Stimulated activated CD4-positive, alpha-beta T cell treated with anti-CD3 and anti-CD28 coated beads, Interleukin-4, amount 100 ng/mL, for 1 hour (primary cell): ENCODE measurements at places on chromosomes 13 and 19.

- DNase-seq, result no peak
Measured at GRCh38 chr13:101917833-101918661, 465.6 kb downstream of the ITGBL1 start.

GRCh38 chr13:43221611-43222010 lies 198.2 kb downstream of the DNAJC15 start:
- DNase-seq, result no peak

DNA sequence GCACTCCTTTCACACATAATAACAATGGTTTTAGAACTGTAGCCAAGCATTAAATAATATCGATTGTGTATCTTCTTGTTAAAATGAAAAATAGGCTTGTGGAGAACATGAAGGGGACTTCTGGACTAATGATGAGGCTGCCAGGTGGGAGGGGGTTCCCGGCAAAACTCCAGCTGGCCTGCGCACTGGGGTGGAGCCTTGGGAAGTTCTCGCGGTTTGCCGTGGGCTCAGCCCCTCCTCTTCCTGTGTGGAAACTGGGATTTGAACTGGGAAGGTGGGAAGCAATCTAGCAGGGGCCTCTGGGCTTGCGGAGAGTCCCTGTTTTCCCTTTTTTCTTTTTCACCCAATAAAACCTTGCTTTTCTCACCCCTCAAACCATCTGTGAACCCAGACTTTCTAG lies 113.7 kb upstream of the SLITRK1 start:
- no peak for DNase-seq

DNA sequence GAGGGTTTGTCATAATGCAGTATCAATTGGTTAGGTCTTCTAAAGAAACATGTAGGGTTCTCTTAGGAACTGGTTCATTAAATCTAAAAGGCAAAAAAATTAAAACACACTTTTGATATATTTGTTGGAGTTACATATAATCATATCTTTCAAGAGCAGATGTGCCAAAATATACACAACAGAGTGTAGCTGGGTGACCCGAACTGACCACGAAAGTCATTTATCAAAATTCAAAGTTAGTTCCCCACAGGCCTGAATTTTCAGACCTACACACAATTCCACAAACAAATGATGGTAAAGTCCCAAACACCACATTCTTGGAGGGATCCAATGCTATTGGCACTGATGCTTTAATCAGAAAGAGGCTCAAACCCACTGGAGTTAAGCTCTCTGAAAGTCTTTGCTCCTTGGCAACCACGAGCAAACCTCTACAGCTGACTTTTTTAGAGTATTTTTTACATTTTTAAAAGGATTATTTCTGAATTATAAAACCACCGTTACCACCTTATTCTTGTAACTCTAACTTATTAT lies 50.9 kb downstream of the IRS2 start:
- DNase-seq, result no peak

GRCh38 chr19:46963093-46963734 lies 56.4 kb upstream of the NPAS1 start:
- no peak for DNase-seq

GRCh38 chr13:36490055-36490454 lies 57.8 kb downstream of the CCNA1 start:
- DNase-seq, result no peak

DNA sequence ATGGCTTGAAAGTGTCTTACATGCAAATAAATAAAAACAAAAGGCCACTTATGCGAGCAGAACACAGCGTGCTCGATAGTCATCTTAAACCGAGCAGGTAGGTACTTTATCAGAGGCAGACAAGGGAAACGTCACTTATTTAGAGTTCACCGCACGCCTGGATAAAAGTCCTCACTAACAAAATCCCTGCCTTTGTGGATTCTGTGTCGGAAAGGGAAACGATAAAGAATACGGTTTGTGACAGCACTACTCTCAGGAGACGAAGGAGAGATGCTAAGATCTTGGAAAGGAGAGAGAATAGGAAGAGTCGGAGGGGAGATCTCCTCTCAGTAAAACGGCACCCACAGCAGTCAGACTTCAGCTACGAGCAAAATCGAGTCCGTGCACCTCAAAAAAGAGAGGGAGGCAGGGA lies 581 bp downstream of the RCBTB1 start:
- DNase-seq, result no peak

DNA sequence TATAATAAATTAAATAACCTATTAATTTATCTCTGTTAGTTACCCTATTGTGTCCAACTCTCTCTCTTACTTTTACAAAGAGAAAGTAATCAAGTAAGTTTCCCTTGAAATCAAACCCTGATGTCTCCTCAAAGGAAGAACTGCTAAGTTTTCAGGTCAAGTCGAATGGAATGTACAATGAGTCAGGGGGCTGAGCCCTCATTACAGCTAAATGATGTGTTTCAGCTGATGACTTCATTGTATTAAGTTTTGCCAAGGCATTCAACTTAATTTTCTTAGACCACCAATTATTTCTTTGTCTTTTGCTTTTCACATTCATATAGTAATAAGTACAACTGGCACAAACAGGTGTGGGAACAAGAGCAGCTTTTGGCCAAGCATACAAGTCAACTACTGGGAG lies 54.7 kb upstream of the DCT start:
- DNase-seq, result no peak

DNA sequence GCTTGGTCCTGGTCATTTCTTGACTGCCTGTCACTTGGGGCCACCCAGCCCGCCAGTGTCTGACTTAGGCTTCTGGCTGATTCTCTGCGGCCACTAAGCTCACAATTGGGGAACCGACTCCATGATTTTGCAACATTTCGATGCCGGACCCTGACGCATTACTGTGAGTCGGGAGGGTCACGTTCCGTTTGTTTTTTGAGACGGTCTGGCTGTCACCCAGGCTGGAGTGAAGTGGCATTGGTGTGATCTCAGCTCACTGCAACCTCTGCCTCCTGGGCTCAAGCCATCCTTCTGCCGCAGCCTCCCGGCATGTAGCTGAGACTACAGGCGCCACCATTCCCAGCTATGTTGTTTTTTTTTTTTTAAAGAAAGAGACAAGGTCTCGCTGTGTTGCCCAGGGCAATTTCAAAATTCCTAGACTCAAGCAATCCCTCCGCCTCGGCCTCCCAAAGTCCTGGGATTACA lies 3.2 kb upstream of the ADAT3 start:
- DNase-seq, result no peak

DNA sequence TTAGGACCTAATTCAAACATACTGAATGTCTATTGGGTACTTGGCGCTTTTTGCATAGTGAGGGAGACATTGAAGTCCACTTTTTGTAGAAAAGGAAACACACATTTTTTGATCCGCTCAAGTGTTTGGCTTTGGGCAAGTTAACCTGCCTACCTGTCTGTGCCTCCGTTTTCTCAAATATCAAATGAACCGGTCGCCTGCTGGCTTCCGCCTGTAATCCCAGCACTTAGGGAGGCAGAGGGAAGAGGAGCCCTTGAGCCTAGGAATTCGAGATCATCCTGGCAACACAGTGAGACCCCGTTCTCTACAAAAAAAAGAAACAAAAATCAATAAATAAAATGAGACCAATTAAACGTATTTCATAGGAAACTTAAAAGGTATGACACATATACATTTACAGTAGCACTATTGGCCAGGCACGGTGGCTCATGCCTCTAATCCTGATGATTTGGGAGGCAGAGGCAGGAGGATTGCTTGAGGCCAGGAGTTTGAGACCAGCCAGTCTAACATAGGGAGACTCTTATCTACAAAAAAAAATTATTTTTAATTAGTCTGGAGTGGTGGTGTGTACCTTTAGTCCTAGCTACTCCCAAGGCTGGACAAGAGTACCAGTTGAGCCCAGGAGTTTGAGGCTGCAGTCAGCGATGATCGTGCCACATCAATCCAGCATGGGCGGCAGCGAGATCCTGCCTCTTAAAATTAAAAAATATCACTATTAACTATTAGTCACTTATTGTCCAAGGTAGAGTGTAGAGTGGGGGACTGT lies 1.3 kb downstream of the RAD23A start:
- no peak for DNase-seq

DNA sequence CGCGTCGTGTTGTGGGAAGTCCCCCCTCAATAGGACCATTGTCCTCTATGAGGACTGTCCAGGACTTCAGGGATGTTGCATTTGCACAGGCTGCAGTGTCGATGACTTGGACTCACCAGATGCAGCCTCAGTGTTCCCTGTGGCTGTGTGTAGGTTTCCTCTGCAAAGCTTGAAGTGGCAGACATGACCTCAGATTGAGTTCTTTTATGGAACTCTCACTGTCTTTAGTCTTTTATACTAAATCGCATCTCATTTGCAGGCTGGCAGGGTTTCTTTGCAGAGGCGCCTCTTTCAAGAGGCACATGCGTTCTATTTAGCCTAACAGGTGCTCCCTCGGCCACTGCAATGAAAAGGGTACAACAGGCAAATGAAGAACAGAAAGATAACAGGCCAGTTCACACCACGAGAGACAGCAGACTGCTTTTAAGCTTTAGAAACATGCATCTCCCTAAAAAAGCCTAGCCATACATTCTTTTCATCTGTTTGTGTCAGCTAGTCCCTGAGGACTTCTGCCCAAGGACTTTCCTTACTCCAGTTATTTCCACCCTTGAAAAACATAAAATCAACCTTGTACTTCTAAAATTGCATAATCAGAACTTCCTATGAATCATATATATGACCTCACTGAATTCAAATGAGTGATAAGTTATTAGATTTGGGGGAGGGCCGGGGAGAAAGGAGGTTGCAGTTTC lies 118.4 kb downstream of the RAB20 start:
- DNase-seq, result no peak

DNA sequence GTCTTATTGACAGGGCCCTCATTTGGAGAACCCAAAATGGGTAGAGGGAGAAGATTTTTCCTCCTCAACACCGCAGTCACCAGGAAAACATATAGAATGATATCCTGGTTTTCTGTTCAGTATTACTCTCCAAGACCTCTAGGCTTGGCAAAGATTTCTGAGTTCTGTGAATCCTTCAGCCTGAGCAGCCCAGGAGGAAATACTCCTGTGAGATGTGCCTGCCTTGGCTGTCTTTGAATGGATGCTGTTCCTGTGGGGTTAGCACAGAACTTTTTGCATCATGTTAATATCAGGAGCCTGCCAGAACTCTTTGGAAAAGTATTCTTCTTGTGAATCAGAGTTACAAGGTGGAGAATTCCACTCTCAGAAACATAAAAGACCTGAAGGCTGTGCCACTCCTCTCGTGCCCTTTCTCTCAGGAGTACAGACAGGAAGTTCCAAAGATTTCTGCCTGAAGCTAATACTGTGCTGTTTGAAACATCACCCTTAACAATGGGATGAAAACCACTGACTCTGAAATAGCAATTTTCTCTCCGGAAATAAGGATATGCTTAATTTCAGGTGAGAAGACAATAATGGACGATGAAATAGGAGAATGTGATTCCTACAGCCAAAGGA lies 520.1 kb upstream of the NBEA start:
- DNase-seq, result no peak

- no peak for DNase-seq
Measured at GRCh38 chr13:44174769-44175425, 198.7 kb upstream of the SERP2 start.

DNA sequence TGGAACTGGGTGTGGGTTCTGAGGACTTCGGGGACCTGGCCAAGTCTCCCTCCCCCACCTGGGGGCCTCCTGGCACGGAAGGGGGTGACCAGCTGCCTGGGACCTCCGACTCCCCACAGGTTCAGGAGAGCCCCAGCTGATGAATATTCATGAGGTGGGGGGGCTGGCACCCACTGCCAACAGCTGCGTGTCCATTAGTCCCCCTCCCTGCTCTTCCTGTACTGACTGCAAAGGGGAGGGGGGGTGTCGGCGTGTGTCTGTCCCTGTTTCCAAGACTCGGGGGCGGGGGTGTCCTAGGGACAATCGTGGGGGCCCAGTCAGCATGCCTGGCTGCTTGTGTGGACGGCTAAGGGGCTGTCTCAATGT lies 10.6 kb upstream of the NFIX start:
- no peak for DNase-seq

DNA sequence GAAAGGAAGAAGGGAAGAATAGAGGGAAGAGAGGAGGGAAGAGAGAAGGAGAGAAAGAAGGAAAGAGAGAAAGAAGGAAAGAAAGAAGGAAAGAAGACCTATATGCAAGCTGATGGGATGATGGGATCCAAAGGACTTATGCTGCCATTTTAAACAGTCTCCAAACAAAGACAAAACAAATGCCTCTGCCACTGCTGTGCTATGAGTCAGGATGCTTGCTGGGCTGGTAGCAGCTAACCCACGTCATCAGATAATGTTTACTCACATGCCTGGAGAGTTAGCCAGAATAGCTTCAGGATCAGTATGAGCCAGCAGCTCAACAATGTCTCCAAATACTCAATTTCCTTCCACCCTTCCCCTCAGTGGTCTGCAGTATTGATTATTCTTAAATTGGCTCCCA lies 12.0 kb upstream of the ZNF274 start:
- DNase-seq, result no peak

- DNase-seq, result no peak
Measured at GRCh38 chr19:2883686-2884439, 16.7 kb downstream of the ZNF556 start.

DNA sequence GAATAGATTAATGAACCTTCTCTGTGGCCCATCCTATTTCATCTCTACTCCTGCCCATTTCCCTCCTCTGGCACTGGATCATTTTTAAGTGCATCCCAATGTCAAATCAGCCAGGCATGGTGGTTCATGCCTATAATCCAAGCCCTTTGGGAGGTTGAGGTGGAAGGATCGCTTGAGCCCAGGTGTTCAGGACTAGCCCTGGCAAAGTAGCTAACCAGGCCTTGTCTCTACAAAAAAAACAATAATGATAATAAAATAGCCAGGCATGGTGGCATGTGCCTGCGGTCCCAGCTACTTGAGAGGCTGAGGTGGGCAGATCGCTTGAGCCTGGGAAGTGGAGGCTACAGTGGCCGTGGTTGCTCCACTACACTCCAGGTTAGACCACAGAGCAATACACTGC lies 517.0 kb downstream of the MYO16 start:
- DNase-seq, result no peak

DNA sequence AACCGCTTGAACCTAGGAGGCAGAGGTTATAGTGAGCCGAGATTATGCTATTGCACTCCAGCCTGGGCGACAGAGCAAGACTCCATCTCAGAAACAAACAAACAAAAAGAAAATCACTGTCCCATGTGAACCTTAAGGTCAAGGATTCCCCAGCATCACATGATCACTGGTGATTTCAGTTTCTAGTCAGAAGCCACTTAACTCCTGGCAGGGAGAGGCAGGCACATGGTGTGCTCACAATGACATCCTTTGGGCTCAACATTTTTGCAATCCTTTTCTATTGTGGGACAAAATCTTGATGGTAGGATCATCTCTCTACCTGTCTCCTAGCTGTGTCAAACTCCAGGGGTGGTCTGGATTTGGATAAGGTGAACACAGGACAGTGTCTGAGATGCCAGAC lies 12.1 kb downstream of the AKAP8 start:
- DNase-seq, result no peak

GRCh38 chr13:48349525-48349924 lies 46.0 kb downstream of the RB1 start:
- DNase-seq, result no peak

DNA sequence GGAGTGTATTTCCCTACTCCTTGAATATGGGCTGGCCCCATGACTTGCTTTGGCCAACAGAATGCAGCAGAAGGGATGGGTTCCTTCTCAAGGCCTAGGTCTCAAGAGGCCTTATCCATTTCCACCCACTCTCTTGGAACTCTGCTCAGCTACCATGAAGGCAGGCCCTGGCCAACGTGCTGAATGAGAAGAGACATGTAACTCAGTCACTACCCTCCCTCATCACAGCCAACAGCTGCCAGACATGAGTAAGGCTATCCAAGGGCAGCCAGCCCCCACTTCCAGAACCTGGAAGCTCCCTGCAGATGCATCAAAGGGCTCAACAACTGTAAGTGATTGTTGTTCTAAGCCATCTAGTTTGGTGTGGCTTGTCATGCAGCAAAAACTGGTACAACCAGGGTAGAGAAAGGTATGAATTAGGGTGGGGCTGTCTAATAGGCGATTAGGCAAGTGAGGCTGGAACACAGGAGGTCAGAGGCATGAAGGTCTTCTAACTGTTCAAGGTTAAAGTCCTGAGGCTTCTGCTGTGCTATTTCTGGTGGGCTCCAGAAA lies 1.4 kb upstream of the RASL11A start:
- no peak for DNase-seq
